ENCODE measurements at places on chromosomes 13 and 19.

GRCh38 chr19:23310729-23311211 lies 60.6 kb upstream of the ZNF724 start:
- DNase-seq, result no peak

- no peak for DNase-seq
These were observed 40.5 kb downstream of the MIPEP start for GRCh38 chr13:23848646-23849141.

DNA sequence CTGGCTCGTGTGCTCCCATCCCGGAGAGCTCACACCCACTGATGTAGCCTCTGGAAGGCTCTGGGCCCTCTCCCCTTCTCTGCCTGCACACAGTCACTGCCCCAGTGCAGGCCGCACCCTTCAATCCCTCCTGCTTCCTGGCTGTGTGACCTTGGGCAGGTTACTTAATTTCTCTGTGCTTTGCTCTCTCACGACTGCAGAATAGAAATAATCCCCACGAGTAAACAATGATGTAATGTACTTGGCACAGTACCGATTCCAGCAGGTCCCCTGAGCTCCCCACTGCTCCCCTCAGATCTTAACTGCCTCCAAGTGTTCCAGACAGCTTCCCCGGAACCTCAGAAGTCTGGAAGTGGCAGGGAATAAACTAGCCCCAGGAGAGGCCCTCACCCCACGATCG lies 16.1 kb downstream of the LIG1 start:
- no peak for DNase-seq

GRCh38 chr13:44131069-44131614 lies 242.5 kb upstream of the SERP2 start:
- DNase-seq, result no peak

GRCh38 chr19:40702337-40703012 lies 12.0 kb upstream of the NUMBL start:
- no peak for DNase-seq

DNA sequence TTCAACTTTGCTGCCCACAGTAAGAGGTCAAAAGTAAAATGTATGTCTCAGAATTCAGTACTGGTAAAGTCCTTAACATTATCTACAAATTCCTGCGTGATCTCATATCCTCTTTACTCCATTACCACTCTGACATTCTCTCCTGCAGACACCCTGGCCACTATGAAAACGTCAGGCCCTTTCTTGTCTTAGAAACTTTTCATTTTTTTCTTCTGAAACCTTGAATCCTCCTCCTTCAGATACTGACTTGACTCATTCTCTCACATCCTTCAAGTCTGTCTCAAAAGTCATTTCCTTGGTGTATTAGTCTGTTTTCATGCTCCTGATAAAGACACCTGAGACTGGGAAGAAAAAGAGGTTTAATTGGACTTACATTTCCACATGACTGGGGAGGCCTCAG lies 262.3 kb downstream of the POU4F1 start:
- DNase-seq, result no peak

DNA sequence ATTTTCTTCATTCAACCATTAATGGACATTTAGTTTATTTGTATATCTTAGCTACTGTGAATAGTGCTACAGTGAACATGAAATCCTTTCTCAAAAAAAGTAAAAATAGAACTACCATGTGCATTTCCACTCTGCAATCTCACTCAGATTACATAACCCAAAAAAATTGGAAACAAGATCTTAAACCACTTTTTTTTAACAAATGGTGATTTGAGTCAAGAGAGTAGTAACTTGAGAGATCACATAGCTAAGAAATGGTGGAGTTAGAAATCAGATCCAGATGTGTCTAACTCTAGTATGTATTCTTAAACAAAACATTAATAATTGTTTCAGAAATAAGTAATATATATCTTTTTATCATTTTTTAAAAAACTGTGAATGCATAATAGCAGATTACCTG lies 318.3 kb upstream of the SGCG start:
- no peak for DNase-seq

- no peak for DNase-seq
These were observed 107.8 kb downstream of the COL4A2 start for GRCh38 chr13:110414931-110415330.

DNA sequence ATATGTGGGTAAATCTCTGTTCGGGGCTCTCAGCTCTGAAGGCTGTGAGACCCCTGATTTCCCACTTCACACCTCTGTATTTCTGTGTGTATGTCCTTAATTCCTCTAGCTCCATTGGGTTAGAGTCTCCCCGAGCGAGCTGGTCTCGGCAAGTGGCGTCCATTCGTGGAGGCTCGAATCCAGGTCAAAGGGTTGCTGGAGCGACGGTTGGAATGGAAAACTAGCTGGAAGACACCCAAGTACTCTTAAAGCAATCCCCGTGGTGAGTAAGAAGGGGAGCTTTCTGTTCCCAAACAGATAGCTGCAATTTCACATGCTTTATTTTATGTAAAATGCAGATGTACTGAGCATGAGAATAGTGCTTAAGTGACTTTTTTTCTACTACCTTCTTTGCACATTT lies 277.5 kb upstream of the SGCG start:
- no peak for DNase-seq

GRCh38 chr13:105737688-105738087 lies 797.8 kb downstream of the EFNB2 start:
- no peak for DNase-seq

DNA sequence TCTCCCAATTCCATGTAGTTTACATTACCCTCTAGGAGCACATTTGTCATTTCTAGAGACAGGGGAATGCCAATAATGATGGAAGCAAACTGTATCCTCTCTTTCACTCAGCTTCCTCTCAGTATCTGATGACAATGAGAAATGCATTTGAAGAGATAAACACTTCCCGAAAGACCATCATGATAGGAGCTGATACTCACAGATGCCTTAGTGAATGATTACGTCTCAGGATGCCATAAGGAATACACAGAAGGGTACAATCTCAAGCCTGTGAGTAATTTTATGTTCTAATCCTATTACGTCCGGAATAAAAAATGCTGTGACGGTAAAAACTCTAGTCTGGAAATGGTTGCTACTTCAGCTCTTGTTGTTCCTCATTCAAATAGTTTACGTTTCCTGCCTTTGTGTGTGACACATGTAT lies 663.8 kb upstream of the MIR17HG start:
- no peak for DNase-seq

DNA sequence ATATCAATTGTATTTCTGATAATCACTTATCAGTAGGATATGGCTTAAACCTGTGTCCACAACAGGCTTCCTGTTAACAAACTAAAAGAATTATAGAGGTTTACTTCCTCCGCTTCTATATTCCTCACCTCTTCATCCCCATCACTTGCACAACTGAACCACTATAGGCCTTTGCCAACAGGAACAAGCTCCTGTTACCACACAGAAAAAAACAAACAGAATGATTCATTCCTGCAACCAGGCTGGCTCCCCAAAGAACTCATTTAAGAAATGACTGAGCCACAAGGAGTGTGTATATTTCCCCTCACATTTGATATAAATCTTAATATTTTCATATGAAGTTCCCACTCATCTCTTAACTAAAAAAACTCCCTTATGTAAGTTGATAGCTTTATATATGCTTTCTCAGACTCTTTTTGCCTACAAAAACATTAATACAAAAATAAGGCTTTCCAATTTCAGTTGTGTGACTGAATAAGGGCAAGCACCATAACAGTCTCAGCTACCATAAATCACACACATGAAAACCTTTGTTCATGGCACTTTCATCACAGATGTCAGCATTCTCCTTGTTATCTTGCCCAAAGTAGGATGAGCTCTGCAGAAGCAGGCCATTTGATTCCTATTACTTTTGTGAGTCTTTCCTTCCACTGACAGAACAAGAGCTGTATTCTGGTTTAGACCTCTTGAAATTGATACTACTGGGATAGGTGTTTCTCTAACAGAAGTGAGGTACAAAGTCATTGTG lies 366.8 kb downstream of the SLITRK1 start:
- DNase-seq, result no peak

GRCh38 chr19:53875602-53876325 lies 6.2 kb upstream of the PRKCG start:
- DNase-seq, result no peak

DNA sequence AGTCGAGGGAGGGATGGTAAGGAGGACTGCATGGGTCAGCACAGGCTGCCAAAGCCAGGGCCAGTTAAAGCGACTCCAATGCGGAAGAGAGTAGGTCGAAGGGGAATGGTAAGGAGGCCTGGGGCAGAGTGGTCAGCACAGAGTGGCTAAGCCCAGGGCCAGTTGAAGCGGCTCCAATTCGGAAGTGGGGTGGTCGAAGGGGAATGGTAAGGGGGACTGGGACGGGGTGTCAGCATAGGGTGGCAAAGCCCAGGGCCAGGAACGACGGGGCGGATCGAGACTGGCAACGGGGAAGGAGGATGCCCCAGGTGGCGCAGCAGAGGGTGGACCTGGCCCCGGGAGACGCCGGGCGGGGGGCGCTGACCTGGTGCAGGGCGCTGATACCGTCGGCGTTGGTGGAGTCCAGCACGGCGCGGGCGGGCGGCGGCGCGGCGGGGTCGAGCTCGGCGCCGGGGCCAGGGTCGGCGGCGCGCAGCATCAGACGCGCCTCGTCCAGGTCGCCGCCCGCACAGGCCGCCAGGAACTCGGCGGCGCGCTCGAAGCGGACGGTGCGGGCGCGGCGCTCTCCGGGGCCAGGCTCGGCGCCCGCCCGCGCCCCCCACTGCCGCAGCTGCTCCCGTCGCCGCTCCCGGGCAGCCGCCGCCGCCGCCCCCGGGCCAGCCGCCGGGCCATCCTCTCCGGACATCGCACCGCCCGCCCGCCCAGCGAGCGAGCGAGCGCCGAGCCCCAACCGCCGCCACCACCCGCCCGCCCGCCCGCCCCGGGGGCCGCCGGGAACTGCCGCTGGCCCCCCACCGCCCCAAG lies at the start of gene PPP1R12C:
Gene PPP1R12C (minus strand): TSS at position 779 of the 804 bp plus-strand sequence. CDS start 94 bp downstream, at position 685.
- no peak for DNase-seq

DNA sequence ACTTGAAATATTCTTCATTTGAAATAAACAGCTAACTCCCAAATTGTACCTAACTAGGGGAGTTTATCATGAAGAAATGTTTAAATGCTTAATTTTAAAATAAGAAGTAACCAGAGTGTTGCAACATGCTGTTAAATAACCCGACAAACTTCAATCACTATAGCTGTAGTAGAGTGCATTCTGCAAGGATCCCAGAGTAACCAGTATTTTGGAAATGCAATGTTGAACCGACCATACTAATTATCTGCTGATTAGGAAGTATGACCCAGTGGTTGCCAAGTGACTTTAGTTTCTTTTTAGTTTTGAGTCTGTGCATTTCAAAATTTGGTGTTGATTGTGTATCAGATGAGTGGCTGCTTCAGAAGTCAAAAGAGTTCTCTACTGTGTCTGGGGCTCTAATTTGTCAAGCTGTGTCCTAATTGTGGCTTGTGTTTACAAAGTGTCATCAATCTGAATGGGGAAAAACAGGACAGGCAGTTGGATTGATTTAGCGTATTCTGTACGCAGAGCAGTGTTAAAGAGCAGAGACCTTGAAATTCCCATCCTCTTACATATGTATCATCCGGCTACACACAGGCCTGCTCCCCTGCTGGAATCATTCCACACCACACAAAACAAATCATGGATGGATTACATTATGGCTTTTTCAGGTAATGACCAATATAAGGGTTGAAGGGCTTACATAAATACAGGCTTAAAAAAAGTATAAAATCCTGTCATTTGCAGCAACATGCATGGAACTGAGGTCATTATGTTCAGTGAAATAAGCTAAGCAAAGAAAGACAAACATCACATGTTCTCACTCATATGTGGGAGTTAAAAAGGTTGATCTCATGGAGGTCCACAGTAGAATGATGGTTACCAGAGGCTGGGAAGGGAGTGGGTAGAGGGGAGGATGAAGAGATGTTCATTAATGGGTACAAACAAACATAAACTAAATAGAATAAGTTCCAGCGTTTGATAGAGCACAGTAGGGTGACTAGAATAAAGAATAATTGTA lies 351.5 kb downstream of the KLF12 start:
- DNase-seq, result no peak

GRCh38 chr13:25963674-25964073 lies 88.1 kb downstream of the SHISA2 start:
- no peak for DNase-seq

DNA sequence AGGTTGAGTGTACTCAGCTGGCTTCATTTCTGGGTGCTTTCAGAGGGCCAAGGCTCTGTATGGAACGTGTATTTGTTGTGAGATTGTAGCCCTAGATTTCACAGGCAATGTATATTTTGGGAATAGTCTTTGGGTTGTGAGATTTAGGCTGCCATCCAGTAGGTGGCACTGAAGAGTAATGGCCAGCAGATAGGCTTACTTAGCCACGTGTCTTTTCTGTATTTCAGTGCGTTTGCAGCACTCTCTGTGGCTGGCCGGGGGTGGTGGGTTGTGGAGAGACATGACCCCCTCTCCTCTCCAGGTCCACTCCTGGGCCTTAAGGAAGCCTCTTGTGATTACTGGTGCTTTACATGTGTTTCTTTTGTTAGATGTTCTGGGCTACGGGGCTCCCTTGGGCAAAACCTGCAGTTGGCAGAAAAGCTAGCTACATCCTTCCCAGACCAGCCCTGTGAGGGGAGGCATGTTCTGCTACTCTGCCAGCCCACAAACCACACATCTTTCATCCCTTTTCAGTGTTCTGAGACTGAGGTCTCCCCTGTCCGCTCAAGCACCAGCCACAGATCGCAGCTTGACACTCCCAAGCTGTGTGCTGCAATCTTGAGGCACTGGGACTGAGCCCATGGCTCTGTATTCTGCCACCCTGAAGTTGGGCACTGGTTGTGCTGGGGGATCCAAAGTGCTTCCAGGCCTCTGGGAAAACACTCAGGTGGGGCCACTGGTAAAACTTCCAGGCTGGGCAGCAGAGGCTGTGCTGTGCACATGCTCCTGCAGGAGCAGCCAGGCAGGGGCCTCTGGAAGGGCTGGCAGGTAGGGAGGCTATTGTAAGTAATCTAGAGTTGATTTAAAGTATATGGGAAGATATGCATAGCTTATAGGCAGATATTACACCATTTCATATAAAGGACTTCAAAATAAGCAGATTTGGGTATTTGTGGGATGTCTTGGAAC lies 1096.8 kb upstream of the PCDH20 start:
- DNase-seq, result peak; percentile 10

DNA sequence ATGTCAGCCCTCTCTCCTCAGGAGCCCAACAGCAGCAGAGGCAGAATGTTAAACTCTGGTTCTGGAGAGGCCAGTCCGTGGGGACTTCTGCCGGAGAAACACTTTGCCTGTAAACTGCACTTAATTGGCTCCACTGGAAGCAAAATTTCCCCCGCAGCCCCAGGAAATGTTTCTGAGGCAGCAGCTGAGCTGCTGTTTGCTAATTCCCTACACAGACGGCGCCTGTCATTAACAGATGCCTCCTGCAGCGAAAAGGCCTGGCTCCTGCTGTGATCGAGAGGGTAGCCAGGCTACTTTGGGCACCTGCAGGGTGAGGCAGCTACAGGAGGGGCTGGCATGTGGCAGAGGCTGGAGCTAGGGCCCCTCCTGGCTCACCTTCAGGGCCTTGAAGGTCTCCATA lies 5.2 kb upstream of the TM6SF2 start:
- DNase-seq, result peak; percentile 60

DNA sequence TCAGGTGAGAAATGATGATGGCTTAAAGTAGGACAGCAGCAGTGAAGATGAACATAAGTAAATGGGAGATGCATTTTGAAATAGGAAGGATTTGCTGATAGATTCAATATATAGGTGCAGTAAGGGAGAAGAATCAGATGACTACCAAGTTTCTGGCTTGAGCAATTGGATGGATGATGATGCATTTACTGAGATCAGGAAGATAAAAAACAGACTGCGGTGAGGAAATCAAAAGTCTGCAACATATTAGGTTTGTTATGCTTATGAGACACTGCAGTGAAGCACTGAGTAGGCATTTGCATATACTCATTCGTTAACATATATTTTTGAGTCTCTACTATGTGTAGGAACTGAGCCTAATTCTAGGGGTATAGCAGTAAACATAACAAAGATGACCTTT lies 184.2 kb downstream of the LACC1 start:
- no peak for DNase-seq

- no peak for DNase-seq
These were observed 3.1 kb upstream of the UBE2M start for GRCh38 chr19:58561373-58562121.

Measured in NCI-H2081 treated with DMSO at 0.1 percent for 48 hours (cell line).